Naive thymus-derived CD4-positive, alpha-beta T cell (primary cell): ENCODE measurements at places on chromosomes 16 and 17. TPM values are rescaled to one million over a fixed set of nuclear protein-coding genes. Genes with fewer than 3 reads are reported as not detected.

DNA sequence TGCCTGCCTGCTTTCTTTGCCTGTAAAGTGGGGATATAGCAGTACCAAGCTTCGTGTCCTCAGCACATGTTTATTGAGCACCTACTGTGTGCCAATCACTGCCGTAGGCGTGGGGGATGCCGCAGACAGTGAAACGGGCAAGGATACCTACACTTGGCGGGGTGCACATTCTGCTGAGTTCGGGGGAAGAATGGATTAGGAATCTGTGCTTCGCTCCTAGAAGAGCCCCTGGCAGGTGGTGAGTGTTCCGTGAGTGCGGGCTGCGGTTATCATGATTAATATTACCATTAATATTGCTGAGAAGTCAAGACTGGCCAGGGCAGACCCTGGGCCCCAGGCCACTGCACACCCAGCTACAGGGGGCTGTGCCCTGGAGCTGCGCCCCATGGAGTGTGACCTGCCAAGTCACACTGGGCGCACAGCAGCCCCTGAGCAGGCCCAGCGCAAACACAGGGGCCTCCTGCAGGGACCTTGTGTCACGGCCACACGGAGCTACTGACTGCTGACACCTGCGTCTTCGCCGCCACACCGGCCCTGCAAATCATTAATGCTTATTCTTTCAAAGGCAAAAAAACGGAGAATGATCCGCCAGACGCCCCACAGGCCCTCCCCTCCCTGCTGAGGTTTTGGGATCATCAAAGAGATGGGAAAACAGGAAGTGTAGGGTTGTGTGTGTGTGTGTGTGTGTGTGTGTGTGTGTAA lies 213.4 kb upstream of the GSE1 start:
- no peak for DNase-seq

- no peak for DNase-seq
These were observed 25.2 kb downstream of the LYRM1 start for GRCh38 chr16:20925751-20926150.

DNA sequence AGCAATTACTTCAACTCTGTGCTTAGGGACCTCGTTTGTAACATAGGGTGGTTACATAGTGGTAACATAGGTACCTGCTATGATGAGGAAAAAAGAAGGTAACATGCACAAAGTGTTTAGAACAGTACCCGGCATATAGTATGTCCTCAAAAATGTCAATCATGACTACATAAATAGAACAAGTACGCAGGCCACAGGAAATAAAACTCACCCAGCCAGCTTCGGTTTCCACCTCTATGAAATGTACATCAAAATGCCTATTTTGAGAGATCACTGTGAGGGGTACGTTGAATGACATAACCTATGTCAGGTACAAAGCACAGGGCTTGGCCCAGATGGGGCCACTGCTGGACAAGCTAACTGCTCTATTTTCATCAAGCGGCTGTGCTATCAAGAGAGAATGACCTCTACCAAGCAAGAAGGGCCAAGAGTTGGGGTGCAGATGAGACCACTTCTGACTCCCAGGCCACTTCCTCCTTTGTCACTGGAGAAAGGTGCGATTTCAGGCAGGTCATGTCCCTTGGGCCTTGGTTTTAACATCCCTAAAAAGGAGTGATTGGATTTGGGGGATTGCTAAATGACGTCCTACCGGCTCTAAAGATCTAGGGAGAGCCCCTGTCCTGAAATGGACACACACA lies 45.4 kb downstream of the WSB1 start:
- DNase-seq, result no peak

DNA sequence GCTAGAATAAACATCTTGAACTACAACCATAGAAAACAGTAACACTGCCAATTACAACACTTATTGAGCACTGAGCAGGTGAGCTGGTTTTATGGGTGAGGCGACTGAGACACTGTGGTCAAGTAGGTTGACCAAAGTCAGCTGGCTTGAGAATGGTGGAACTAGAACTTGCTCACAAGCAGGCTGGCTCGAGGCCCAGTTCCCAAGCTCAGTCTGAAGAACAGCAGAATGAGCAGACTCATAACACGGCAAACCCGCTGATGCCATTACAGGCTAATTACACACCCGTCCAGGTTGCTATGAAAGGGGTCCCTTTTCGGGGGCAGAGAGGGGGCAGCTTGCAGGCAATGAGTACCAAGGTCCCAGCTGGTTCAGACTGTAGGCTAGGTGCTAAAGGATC lies 6.5 kb downstream of the ZZEF1 start:
- no peak for DNase-seq

GRCh38 chr16:62565706-62566105 lies 529.5 kb upstream of the CDH8 start:
- DNase-seq, result no peak

DNA sequence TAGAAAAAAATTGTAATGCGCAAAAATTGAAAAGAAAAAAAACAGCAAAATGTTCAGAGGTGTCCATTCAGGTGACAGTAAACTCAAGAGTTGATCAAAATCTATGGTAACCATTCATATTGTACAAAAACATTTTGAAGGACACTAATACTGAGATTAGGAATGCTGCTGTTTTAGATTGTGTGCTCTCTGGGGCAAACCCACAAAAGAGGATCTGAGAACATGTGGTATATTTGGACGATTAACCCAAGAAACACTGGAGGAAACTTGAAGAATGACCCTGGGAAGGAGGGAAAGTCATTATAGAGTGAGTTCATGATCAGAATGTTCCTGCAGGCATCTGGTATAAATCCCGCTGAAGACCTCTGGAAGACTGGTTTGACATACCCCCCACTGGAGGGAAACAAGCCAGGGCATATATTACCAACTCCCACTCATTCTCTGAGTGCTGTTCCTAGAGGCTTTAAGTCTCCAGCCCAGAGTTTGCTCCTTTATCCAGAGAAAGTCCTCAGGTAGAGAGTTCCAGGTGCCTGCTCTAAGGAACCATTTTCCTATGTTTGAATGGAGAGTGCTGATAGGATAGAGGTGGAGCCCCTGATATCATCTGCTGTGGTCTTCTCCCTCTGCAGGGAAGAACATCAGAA lies 1.2 kb downstream of the KRTAP4-2 start:
- DNase-seq, result no peak

DNA sequence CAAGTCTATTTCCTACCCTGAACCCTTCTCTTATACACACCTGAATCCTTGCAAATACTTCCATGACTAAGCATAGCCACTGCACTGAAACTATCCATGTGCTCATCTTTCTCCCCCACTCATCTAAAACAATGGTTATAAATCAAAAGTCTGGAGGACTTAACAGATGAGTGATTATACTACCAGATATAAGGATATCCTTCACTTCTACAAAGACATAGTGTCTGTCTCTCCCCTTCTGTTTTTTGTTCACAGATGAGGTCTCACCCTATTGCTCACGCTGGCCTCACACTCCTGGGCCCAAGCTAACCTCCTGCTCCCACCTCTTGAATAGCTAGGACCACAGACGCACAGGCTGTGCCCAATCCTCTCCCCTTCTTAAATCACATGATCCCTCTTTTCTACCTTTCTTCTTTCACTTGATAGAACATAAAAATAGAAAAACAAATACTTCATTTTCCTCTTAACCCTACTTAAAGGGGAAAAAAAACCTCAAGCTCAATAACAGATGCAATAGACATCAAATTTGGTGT lies 19.2 kb downstream of the CEP112 start:
- no peak for DNase-seq

GRCh38 chr16:2969545-2970521 lies 685 bp downstream of the PAQR4 start:
- no peak for DNase-seq

DNA sequence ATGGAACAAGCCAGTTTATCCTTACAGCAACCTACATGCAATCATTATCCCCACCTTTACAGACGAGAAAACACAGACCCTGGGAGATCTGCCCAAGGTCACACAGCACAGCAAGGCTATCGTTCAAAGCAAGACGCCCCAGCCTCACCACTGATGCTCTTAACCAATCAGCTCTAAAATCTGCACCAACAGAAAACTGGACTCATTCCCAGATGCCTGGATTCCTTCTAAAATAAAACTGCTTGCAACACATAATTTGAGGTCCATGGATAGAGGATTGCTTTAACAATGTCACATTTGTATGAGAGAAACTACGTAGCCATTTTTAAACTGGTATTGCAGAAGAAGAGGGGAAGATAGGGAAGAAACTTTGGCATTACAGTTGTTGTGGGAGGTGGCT lies 6.8 kb downstream of the COTL1 start:
- no peak for DNase-seq

- no peak for DNase-seq
These were observed 285.2 kb downstream of the CA10 start for GRCh38 chr17:51873302-51873701.

GRCh38 chr17:33261820-33262219 lies 31.3 kb downstream of the ASIC2 start:
- no peak for DNase-seq

DNA sequence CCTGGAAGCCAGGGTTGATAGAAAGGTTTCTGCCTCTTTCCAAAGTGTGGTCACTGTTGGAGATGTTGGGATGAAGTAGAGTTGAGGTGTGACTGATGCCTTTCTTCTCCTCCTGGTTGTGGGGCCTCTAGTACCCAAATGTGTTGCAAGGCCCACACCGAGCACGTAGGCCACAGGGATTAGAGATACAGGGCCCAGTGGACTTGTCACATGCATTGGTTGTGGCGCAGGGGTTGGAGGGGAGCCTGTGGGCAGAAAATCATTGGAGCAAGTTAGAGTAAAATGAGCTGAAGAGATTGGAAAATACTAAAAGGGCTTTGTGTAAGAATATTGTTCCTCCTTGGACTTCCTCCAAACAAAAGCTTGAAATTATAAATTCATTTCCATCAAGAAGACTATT lies 4.6 kb downstream of the KRT33A start:
- no peak for DNase-seq

GRCh38 chr17:43906951-43907424 lies 348 bp downstream of the MPP2 start:
- DNase-seq, result peak; percentile 18

DNA sequence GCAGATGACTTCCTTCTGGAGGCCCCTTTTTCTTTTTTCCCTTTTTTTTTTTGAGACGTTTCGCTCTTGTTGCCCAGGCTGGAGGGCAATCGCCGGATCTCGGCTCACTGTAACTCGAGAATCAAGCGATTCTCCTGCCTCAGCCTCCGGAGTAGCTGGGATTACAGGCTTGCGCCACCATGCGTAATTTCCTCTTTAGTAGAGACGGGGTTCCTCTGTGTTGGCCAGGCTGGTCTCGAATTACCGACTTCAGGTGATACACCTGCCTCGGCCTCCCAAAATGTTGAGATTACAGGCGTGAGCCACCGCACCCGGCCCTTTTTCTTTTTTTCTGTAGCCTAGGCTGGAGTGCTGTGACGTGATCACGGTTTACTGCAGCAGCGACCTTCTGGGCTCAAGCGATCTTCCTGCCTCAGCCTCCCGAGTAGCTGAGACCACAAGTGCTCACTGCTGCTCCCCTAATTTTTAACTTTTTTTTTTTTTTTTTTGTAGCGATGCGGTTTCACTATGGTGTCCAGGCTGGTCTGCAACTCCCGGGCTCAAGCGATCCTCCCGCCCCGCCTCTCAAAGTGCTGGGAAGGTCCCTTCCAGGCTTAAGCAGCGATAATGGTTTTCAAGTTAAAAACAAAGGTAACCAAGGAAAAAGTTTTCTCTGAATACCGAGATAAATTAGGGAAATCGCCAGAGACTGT lies 956 bp upstream of the IST1 start:
- DNase-seq, result peak; percentile 21

DNA sequence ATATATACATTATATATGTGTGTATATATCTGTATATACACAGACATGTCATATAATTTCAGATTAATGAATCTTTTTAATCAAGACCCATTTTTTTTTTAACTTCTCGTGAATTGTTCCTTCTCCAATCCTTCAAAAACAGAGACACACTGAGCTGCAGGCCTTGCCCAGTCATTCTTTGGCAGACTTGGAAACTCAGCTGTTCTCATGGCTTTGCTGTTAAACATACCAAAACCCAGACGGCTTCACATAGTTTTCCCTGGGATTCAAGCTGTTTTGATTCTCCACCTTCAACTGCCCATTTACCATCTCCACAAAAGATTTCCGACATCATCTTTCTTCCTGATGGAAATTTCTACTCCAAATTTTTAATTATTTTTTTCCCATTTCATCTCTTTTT lies 148.7 kb downstream of the KCNJ2 start:
- no peak for DNase-seq

DNA sequence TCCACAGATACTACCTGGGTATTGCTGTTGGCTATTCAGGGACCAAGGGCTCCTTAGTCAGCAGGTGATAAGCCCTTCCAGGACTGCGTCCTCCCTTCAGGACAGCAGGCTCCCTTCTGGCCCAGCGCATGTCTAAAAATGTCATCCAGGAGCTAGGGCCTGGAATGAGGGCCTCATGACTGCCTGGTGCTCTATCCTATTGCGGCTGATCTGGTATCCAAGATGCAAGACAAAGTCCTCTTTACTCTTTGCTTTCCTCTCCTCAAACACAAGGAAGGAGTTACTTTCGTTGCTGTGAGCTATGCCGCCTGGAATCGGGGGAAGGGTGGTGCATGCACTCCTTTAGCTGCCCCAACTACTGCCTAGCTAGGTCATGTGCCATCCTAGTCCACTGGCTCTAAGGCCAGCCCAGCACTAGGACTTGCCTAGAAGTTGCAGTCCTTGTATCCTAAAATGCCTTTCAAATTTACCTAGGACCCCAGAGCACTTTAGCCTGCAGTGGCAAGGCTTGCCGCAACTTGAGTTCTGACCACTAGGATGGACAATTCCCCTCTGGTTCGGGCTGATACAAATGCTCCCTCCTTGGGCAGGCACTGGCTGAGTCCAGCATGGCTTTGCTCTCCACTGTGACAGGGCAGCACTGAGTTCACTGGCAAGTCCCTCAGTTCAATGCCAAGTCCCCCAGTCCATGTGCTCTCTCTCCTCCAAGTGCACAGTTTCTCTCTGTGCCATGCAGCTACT lies 10.1 kb upstream of the TMEM219 start:
- no peak for DNase-seq

TBC1D3B gene
- 6.5 TPM for total RNA-seq

ZBTB4 gene
- 89.2 TPM for total RNA-seq

MLX gene
- total RNA-seq, result 61.8 and 65.1 TPM in 2 replicates

HOXB4 gene
- total RNA-seq, result 1.8 TPM

FOXO3B gene
- 7.9 TPM for total RNA-seq

LPO gene
- not detected for total RNA-seq

AMZ2 gene
- 79.5 and 83.9 TPM in 2 replicates for total RNA-seq

ADCY9 gene
- 9.6 and 11.4 TPM in 2 replicates for total RNA-seq

PKMYT1 gene
- not detected for total RNA-seq

CHST4 gene
- not detected for total RNA-seq

PRSS53 gene
- 7.2 TPM for total RNA-seq
